Stimulated activated CD8-positive, alpha-beta memory T cell treated with anti-CD3 and anti-CD28 coated beads, Interleukin-15, amount 100 ng/mL, for 4 hours (primary cell): ENCODE measurements at places on chromosomes 3 and 15.

- DNase-seq = no peak
Measured at GRCh38 chr3:56792193-56792592, 9.6 kb downstream of the ARHGEF3 start.

DNA sequence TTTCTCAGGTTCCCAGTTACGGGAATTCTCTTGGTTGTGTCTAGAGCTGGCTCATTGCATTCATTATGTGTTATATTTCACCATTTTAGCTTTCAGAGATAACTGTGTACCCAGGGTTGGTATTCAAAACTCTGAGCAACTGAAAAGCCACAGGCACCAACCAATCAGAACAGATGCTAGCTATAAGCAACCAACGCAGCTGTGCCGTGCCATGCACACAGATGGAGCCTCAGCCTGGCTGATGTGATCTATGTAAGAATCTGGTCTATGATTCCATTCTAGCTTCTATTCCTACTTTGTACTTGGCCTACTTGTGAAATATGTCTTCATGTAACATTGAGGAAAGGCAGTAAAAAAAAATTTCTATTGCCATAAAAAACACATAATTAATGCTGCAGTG, 95.0 kb upstream of the CCDC80 start:
- DNase-seq = no peak

- no peak for DNase-seq
Measured at GRCh38 chr3:119631516-119631915, 28.9 kb downstream of the POPDC2 start.

DNA sequence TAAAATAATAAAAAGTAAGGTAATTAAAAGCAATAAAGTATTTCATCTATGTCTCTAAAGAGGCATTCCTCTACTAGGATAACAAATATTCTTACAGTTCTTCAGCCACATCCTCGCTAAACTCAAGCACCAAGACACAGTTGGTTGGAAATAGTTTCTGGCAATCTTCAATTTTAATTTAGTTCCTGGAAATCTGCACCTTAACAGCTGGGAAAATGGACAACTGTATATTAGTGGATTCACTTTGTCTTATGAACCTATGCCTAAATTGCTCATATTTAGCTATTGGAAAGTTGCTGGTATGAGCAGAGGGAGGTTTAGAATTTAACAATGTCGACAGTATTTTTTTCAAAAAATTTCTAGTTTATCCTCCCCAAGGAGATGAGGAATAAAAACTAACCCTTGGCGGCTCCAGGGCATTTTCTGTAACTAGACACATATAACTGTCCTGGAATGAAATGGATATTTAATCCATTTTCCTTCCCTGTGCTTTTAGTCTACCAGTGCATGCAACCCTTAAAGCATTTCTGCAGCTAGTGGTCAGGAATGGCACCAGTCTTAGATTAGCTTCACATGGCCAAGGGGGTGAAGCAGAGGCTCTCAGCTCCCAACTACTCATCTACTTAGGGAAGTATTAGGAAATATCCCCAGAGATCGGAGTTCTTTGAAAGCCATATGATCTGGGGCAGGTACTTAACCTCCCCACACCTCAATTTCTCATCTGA, 290.0 kb upstream of the THBS1 start:
- DNase-seq = no peak

DNA sequence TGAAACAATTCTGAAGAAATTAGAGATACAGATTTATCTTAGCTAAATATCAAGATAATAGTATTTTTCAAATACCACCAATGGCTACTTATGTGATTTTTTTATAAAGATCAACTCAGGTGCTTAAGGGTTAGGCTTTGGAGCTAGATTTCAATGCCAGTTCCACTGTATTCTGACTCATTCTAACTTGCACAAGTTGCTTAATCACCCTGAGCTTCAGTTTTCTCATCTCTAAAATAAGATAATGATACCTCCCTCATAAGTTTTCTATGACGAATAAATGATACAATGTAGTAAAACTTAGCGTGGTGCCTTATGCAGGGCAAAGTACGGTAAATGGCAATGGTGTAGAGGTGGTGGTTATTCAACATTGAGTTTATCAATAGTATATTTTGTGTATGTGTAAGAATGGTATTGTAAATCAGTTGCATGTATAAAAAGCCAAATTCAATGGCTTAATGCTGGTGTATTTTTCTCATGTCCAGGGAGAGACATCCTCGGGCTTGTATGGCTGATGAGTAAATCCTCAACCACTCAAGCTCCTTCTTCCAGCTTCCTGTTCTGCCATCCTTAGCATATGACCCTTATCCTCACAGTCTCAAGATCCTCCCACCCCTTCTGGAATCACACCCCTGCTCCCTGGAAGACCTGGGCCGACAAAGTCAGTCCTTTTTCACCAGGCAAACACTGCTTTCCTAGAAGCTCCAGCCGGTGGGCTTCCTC, 505.9 kb upstream of the CFAP20DC start:
- DNase-seq = no peak
